CD4-positive, alpha-beta T cell (primary cell): ENCODE measurements at places on chromosomes 11 and 22. TPM values are rescaled to one million over a fixed set of nuclear protein-coding genes. Genes with fewer than 3 reads are reported as not detected.
A peak's percentile ranks its signal among the peaks of the same experiment; 100 is the strongest.

GRCh38 chr22:28395920-28396753, 283.5 kb downstream of the TTC28 start:
- H3K36me3 ChIP-seq = no peaks in the 10 kb centered on the region
- no peak for DNase-seq
- H3K4me1 ChIP-seq = no peaks in the 10 kb centered on the region
- H3K4me3 ChIP-seq = no peak overlapping the region
- no peaks in the 10 kb centered on the region for H3K27me3 ChIP-seq

- H3K36me3 ChIP-seq = peaks cover 76% of the 10 kb centered on the region
- peak; percentile 57 for DNase-seq
- no peaks in the 10 kb centered on the region for H3K27me3 ChIP-seq
Measured at GRCh38 chr22:20750461-20751184, 23.3 kb upstream of the SERPIND1 start.

DNA sequence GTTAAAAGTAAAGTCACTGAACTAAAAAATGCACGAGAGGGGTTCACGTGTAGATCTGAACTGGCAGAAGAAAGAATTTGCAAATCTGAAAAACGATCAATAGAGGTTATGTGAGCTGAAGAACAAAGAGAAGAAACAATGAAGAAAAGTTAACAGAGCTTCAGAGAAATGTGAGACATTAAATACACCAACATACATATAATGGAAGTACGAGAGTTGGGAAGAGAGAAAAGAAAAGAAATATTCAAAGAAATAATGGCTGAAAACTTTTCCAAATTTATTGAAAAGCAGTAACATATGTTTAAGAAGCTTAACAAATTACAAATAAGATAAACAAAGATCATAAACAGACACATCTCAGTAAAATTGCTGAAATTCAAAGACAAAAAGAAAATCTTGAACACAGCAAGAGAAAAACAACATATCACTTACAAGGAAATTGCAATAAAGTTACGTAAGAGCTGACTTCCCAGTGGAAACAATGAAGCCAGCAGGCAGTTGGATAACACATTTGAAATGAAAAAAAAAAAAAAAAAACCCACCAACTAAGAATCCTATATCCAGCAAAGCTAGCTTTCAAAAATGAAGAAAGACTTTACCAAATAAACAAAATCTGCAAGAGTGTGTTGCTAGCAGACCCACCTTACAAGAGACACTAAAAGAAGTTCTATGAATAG, 56.8 kb downstream of the EMSY start:
- H3K27ac ChIP-seq = no peak overlapping the region
- no peak for DNase-seq
- no peak overlapping the region for H3K4me3 ChIP-seq
- H3K27me3 ChIP-seq = no peaks in the 10 kb centered on the region
- H3K4me1 ChIP-seq = no peaks in the 10 kb centered on the region

DNA sequence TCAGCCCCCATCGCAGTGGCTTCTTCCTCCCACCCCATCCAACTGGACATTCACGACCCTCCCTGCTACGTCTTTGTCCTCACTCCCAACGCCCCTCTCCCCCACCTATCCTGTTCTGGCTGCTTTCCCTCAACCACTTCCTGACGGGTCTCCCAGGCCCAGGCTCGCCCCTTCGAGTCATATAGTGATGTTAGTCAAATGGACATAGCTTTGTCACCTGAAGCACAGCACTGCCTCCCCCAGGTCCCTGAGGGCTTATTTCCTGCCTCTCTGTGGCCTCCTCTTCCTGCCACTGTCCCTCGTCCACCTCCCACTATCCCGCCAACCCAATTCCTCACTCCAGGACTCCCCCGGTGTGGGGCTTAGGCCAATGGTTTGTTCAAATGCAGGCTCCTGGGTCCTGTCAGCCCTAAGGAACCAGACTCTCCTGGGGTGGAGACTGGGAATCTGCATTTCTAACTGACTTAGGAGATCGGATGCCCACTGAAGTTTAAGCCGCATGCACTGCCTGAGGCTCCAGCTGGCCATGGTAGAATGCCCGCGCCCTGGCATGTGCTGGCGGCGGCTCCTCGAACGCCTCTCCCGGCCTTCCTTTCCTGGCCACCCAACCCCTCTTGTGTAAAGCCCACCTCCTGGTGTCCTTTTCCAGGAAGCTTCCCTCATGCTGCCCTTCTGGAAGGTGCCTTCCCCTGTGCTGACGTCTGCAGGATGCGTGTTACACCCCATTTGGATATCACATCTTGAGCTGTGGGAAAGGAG, 18.3 kb downstream of the SUN2 start:
- H3K4me3 ChIP-seq = no peak overlapping the region
- peaks cover 81% of the 10 kb centered on the region for H3K4me1 ChIP-seq
- DNase-seq = no peak
- H3K27ac ChIP-seq = peak overlapping the region; percentile 20

MRGPRX4 gene
- not detected for total RNA-seq

GRCh38 chr11:67409261-67409666, 5.4 kb downstream of the TBC1D10C start:
- H3K27me3 ChIP-seq = no peaks in the 10 kb centered on the region
- peak; percentile 68 for DNase-seq
- peak overlapping the region; percentile 75 for H3K27ac ChIP-seq

GRCh38 chr22:49884503-49885260, 31.0 kb downstream of the ZBED4 start:
- H3K4me3 ChIP-seq = no peak overlapping the region
- no peak for DNase-seq
- peaks cover 16% of the 10 kb centered on the region for H3K4me1 ChIP-seq

GRCh38 chr11:35559949-35560348, 34.5 kb upstream of the PAMR1 start:
- H3K27ac ChIP-seq = no peak overlapping the region
- DNase-seq = no peak
- H3K4me1 ChIP-seq = no peaks in the 10 kb centered on the region
- H3K27me3 ChIP-seq = peaks cover 5% of the 10 kb centered on the region
- H3K36me3 ChIP-seq = no peaks in the 10 kb centered on the region

DNA sequence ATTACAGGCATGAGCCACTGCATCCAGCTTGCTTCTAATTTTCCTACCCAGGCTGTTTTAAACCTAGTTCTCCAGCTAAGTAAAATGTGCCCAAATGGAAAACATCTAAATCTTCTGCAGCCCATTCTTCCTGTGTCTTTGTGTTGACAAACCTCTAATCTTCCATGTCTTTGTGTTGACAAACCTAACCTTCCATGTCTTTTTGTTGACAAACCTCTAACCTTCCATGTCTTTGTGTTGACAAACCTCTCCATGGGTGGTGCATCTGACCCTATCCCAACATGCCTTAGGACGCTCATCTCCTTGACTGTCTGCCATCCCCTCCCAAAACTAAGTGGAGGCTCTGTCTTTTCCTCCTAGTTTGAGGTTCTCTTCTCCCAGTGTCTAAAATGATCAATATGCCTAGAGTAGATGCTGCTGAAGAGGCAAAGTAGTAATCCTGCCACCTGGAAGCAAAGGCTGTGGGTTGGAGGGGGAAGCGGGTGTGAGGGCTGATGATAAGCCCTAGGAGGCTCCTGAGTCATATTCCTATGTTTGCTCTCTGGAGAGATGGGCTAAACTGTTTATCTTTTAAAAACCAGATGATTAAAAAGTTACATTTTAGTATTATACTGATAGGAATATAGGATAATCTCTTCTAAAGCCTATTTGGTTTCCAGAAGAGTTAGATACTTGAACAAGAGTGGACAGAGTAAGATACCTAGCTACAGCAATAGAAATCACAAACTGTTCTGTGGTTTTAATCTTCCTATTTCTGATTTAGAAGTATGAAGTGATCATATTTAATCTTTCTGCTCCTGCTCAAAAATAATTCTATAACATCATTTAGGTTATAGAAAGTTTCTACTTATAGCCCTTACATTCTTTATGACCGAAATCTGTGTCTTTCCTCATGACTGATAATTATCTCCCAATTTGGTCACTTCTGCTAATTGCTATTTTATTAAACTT, 7.9 kb downstream of the FEN1 start:
- no peak overlapping the region for H3K4me3 ChIP-seq
- H3K27me3 ChIP-seq = no peaks in the 10 kb centered on the region
- no peak for DNase-seq

APOA1 gene
- 0.47 TPM for total RNA-seq

NPAS4 gene
- not detected for total RNA-seq

DNA sequence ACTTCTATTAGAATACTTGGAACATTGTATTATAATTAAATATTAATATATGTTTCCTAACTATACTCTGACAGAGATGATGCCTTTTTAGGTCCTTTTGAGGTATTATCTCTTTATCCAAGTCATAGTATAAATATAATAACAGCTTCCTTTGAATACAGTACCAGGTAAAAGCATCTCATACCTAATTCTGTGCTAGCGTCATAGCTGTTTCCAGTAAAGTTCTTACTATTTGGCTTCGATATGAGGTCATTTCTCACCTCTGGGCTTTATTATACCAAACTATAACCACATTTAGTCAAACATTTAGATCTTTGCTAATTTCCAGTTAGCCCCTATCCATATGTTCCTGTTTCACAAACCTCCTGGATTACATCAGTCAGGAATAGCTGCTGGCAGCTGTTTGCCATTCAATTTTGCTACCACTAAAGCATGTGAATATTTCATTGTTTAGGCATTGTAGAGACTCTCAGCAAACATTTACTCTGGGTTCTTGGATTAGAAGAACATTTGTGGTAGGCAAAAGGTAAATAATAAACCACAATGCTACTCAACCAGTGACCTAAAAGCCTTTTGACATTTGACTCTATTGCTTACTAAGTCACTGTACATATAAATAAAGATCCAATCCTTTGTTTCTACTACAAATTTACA, 255.1 kb downstream of the TTC28 start:
- H3K27ac ChIP-seq = no peak overlapping the region
- no peaks in the 10 kb centered on the region for H3K4me1 ChIP-seq
- no peak for DNase-seq
- no peaks in the 10 kb centered on the region for H3K27me3 ChIP-seq

KCNJ1 gene
- 0.22 TPM for total RNA-seq

- no peaks in the 10 kb centered on the region for H3K27me3 ChIP-seq
- no peak for DNase-seq
- no peak overlapping the region for H3K27ac ChIP-seq
- no peak overlapping the region for H3K4me3 ChIP-seq
Measured at GRCh38 chr11:66324664-66325063, 7.8 kb upstream of the CD248 start.

RFPL3 gene
- not detected for total RNA-seq

DNA sequence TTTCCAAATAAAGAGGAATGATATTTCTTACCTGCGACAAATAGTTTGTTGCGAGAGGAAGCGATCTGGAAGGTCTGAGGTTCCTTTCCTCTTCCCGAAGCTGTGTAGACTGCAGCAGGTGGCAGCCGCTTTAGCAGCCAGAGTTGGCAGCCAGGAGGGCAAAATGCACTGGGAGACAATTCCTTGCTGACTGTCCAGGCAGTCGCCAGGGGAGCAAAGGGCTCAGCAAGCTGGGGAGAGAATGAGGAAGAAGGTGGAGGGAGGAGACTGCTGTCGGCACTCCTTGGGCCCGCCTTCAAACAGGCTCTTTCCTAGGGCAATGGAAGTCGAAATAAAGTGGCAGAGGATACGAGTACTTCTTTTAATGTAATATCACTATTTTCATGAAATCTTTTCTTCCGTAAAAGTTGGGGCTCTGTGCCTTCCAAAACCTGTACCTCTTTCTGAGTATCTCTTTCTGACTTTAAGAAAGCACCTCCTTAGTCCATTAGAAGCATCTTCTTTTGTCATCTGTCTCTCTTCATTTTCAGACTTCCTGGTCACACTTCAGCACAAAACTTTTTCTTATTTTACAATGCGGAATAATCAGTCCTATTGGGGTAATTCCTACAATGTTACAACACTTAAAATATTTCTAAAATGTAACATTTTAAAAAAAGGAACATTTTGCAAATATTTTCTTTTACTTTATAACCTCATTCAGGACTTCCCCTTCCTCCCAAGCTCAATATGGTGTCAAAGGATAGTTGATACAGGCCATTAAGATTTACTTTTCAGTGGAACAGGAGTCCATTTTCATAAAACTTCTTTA, at the start of gene IL18:
IL18 (minus strand) TSS at position 220 of the 811 bp plus-strand sequence. CDS start 9,041 bp downstream, outside the sequence.
- DNase-seq = no peak
- no peaks in the 10 kb centered on the region for H3K4me1 ChIP-seq

DNA sequence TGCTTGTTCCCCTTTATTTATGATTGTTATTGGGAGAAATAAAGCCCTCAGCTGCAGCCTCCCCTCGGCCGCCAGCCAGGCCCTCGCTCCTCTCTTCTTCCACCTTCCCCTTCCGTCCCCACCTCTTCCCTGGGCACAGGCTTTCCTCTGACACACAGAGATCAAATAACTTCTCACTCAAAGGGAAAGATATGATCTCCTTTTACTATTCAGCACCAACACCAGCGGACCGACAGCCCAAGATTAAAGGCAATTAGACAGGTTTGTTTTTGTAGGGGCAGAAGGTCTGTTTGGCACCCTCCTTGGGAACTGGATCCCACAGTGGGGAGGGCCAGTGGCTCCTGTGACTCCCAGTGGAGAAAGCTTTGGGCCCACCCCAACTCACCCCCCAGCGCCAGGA, 23.0 kb downstream of the NECTIN1 start:
- H3K27me3 ChIP-seq = peaks cover 11% of the 10 kb centered on the region
- H3K4me1 ChIP-seq = no peaks in the 10 kb centered on the region
- no peak overlapping the region for H3K4me3 ChIP-seq
- no peak for DNase-seq

DNA sequence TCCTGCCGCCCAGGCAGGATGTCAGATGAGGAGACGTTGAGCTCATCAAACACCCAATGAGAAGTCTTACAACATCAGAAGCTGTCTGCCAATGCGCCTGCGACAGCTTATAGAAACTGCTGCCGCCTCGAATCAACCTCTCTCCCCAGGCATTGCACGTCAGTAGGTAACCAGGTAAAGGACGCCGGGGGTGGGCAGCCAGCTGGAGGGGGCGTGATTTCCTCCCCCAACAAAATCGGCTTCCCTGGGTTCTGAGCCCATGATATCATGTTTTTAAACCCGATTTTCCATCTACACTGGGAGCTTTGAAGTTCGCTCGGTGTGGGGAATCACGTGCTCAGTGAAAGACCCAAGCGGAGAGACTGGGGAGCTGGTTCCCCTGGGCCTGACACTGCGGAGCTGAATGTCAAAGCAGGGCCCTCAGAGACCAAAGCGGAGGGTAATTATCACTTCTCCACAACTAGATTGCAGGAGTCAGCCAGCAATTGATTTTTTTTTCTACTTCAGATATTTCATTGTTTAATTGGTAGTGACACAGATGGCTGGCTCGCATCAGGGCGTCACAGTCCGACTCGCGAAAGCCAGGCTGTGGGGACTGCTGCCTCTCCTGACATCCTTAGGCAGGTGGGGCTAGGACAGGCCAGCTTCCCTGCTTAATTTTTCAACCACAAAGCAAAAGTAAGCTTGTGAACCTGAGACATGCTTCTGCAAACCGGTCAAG, 15.4 kb downstream of the FAM83F start:
- peaks cover 13% of the 10 kb centered on the region for H3K4me1 ChIP-seq
- H3K27me3 ChIP-seq = peaks cover 2% of the 10 kb centered on the region
- peak overlapping the region; percentile 38 for H3K4me3 ChIP-seq
- no peak overlapping the region for H3K27ac ChIP-seq

DNA sequence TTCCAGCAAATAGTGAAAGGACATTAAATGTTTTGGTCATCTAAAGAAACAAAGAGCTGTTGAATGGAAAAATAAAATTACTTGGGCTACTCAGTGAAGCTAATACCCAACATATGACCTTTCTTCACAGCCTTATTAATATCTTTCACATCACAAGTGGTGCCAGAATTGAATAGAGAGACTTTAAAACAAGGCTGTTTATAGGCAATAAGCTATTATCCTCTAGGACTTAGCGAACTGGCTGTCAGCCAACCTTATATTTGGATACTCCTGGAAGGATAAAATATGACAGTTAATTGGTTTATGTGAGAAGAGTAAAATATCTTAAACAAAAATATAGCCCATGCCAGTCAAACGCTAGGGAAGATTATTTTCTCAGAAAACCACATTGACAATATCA, 225.5 kb upstream of the BLID start:
- no peaks in the 10 kb centered on the region for H3K36me3 ChIP-seq
- H3K27me3 ChIP-seq = no peaks in the 10 kb centered on the region
- no peaks in the 10 kb centered on the region for H3K4me1 ChIP-seq
- no peak overlapping the region for H3K27ac ChIP-seq
